ENCODE measurements at places on chromosomes 16 and 17.

- DNase-seq, result no peak
Observed at GRCh38 chr16:48081656-48082055, 74.1 kb downstream of the ABCC12 start.

DNA sequence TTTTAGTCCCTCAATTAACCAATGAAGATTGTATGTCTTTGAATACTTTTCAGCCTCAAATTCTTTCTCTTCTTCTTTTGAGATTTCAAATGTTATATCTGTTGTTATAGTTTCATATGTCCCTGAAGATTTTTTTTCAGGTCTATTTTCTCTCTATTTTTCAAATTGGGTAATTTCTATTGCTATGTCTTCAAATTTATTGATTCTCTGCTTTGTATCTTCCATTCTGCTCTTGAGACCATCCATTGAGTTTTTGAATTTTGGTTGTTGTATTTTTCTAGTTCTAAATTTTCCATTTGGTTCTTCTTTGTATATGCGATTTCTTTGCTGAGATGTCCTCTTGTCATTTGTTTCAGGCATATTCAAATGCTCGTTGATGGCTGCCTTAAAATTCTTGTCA is 26.7 kb downstream of the MAP2K6 start:
- no peak for DNase-seq

DNA sequence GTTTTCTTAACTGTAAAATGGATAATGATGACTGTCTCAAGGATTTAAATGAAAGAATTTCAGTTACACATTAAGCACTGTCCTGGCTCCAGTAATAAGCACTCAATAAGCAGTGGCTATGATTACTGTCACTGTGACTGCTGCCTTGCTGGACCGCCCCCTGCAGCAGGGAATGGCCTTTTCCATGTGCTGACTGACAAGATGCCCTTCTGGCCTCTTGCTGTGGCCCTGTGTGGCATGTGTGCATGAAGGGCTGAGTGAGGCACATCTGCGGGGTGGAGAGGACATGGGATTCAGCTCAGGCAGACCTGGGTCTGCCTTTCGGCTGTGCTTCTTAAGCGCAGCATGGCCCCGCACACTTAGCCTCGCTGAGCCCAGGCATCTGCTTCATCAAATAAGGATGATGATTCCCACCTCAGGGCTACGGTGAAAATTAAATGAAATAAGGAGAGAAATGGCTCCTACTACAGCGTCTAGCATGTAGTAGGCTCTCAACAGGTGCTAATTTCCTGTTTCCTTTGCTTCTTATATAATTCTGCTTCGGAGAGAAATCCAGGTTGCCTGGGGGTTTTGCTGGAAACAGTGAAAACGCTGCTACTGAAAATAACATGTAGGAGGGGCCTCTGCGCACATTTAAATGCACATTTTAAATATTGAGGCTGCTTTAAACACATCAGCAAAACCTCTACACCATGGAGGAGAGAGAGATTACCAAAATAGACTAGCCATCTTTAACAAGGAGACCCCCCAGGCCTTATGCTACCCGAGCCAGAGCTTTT is 183.9 kb downstream of the PARN start:
- no peak for DNase-seq

DNA sequence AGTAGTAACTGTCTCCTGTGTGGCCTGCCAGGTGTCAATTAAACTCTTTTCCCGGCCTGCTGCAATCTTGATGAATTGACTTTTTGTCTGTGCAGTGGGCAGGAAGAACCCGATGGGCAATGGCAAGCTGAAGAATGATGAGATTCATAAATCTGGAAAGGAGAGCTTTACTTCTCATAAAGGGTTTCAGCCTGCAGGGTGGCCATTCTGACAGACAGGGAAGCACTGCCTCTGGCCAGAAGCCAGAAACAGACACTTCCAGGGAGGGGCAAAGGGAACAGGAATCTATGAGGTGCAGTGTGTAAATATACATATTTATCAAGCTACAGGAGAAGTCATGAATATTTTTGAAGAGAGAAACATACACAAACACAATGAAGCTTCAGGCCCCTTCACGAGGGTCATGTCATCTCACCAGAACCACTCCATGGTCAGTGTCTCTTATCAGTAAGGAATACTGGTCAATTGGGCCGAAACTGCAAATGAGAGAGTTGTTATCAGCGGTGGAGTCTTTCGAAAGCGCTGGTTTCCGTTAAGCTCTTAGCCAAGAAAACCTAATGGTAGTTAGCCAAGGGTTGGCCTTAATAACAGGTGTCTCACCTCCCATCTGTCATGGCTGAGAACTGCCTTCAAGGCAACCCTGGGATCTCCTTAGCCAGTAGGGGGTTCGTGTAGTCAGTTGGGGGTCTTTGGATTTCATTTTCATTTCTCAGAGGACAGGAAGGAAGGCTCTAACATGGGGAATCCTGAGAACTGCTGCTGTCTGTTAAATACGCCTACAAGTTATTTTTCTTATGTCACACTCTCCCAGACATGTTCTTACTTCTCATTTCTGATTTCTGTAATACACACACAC is 1.2 kb upstream of the NARF start:
- no peak for DNase-seq

DNA sequence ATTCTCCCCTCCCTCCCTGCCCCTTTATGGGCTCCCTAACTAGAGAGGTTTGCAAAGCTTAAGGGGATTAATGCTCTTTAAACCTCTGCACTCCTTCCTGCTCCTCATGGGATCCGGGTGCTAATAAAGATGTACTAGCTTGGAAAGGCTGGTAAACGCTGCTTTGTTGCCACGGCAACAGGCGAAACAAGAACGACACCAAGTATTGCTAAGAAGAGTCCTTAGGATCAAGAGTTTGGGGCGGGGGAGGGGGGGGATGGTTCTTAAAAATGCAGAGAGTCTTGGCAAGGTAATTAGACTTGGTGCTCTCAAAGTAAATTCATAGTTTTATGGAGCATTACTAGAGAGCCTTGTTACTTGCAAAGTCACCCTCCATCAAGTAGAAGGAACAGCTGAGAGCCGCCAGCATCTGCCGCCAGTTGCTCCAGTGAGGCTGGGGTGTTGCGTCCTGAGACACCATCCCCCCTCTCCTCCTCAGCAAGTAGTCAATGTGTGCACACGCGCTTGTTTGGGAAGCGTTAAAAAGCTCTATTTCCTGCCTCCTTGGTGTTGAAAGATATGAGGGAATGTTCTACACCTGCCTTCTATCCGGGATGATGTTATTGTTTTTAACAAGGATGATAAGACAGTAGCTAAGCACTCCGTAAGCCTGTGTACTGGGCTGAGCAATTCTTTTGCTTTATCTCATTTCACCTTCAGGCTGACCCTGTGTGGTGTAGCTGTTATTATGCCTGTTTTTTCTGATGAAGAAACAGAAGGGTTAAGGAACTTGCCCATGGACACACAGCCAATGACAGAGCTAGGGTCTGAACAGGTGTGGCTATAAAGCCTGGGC is 190.9 kb downstream of the CCDC182 start:
- no peak for DNase-seq

DNA sequence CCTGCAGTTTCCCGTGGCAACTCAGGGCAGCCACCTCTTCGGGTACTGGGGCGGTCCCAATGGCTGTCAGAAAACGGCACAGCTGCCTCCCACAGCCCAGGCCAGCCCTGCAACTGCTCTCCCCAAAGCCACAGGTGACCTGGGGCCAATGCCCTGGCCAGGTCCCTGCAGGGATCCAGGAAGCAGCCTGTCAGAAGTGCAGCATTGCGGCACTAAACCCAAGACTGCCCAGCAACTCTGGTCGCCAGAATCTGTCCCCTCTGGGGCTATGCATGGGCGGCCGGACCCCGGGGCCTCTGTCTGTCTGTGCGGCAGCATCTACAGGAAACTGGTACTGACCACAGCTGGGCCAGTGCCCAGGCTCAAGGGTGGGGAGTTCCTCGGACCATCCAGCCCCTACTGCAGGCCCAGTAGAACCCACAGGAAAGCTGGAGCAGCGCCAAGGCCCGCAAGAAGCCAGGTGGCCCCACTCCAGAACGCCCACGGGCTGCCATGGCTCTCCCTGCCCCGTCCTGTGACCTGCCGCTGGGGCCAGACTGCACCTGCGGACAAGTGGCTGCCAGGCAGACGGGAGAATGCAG is 5.5 kb downstream of the CYBC1 start:
- DNase-seq, result no peak

GRCh38 chr17:76266244-76266938 is 1.2 kb downstream of the UBALD2 start:
- DNase-seq, result no peak

DNA sequence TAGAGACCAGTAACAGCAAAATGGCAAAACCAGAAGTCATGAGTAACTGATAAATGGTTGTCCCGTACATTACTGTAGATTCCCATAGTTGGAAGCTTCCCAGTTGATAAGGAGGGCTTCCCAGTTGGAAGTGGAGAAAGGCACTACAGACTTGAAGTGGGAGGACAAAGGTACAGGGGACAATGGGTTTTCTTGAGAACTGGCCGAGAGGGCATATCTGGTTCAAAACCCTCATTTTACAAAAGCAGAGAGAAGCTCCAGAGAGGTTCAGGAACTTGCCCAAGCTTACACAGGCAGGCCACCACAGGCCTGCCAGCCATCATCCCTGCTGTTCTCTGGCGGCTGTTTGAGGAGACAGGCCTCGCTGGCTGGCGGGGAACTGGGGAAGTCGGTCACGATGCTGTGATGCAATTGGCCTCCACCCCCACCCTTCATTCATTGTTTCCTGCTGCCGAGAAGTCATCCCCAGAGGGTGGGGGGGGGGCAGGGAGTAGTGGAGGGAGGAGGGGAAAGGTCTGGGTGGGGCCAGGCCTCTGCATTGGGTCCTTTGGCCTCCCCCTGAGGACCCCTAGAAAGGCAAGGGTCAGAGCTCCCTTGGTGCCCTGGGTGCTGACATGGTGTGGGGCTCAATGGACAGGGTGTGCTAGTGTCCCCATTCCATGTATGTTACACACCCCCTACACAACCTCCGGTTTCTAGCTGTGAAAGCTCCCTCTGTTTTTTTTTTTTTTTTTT is 3.0 kb downstream of the UBALD2 start:
- DNase-seq, result peak; percentile 78

GRCh38 chr17:30219833-30220232 is 15.7 kb downstream of the SLC6A4 start:
- DNase-seq, result no peak

- DNase-seq, result no peak
Observed at GRCh38 chr17:8062807-8063483, 24.1 kb downstream of the ALOX15B start.

DNA sequence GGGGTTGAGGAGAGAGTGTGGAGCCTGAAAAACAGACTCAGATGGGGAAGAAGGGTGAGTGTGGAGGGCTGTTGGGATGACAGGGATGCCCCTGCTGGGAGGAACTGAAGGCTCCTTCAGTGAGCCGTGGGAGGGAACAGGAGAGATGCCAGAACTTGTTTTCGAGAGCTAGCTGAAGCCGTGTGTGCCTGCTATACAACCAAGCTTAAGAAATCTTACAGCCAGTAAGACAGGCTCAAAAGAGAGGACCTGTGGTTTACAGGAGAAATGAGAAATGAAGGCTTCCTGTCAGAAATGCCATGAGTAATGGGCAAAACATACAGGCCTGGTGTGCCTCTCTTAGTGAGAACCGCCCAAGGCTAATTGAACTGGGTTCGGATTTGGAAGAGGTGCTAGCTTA is 99.6 kb downstream of the SPACA3 start:
- DNase-seq, result no peak

- DNase-seq, result no peak
Observed at GRCh38 chr16:56604966-56605365, 3.4 kb upstream of the MT2A start.

- DNase-seq, result no peak
Observed at GRCh38 chr16:79429381-79430190, 171.0 kb downstream of the MAF start.

- no peak for DNase-seq
Observed at GRCh38 chr16:4882000-4882632, 34.8 kb downstream of the UBN1 start.

DNA sequence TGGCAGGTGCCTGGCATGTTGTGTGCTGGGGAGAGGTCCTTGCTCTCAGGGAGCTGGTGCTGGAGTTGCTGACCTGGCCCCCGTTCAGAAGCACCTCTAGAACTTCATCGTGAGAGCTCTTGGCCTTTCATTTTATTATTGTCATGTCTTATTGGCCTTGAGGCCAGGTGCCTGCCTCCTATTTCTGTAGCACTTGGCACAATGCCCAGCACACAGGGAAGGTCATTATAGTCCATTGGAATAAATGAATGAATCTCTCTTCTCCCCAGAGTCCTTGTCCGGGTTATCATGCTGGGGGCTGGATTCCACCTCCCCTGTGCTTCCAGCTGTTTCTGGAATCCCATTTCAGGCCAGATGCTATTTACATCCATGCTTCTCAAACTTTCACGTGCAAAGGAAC is 169.2 kb downstream of the HAPSTR1 start:
- no peak for DNase-seq

DNA sequence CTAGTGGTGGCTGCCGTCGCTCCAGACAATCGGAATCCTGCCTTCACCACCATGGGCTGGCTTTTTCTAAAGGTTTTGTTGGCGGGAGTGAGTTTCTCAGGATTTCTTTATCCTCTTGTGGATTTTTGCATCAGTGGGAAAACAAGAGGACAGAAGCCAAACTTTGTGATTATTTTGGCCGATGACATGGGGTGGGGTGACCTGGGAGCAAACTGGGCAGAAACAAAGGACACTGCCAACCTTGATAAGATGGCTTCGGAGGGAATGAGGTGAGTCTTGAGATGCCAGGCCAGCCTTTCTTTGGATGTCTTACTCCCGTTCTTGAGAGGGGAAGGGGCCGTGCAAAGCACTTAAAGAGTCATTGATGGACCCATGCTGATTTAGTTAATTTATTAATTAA is 16.1 kb downstream of the ARSG start:
- DNase-seq, result no peak

- no peak for DNase-seq
Observed at GRCh38 chr17:50976951-50977472, 110.9 kb upstream of the TOB1 start.

DNA sequence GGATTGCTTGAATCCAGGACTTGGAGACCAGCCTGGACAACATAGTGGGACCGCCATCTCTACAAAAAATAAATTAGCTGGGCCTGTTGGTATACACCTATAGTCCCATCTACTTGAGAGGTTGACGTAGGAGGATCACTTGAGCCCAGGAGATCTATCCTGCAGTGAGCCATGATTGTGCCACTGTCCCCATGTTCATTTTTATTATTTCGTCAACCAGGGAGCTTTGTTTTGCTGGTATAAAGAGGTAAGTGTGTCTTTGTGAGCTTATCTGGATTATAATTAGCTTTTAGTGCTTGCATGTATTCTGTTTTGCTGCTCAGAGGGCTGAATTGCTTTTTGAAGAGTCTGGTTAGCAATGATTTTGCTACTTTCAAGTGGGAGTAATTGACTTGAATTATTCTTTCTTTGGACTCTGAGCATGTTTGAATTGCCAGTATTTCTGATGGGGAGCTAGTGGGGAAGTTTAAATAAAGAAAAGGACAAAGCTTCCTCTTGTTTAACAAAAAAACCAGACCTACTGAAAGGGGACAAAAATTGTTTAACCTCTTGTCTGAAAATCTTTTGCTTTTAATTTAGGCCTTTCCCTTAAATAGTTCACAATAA is 31.6 kb upstream of the BCAS3 start:
- no peak for DNase-seq

GRCh38 chr17:77437017-77437416 is 296.2 kb downstream of the SEC14L1 start:
- DNase-seq, result no peak

- no peak for DNase-seq
Observed at GRCh38 chr16:88103011-88103410, 151.8 kb downstream of the BANP start.

GRCh38 chr17:4156750-4157381 is 13.9 kb downstream of the CYB5D2 start:
- no peak for DNase-seq

- no peak for DNase-seq
Observed at GRCh38 chr17:59338498-59338897, 7.0 kb downstream of the YPEL2 start.

- no peak for DNase-seq
Observed at GRCh38 chr17:29590411-29591145, 1.1 kb upstream of the GIT1 start.

Data from activated CD4-positive, alpha-beta T cell treated with anti-CD3 and anti-CD28 coated beads for 4 hours (primary cell).